ENCODE measurements at places on chromosomes 13 and 19.

DNA sequence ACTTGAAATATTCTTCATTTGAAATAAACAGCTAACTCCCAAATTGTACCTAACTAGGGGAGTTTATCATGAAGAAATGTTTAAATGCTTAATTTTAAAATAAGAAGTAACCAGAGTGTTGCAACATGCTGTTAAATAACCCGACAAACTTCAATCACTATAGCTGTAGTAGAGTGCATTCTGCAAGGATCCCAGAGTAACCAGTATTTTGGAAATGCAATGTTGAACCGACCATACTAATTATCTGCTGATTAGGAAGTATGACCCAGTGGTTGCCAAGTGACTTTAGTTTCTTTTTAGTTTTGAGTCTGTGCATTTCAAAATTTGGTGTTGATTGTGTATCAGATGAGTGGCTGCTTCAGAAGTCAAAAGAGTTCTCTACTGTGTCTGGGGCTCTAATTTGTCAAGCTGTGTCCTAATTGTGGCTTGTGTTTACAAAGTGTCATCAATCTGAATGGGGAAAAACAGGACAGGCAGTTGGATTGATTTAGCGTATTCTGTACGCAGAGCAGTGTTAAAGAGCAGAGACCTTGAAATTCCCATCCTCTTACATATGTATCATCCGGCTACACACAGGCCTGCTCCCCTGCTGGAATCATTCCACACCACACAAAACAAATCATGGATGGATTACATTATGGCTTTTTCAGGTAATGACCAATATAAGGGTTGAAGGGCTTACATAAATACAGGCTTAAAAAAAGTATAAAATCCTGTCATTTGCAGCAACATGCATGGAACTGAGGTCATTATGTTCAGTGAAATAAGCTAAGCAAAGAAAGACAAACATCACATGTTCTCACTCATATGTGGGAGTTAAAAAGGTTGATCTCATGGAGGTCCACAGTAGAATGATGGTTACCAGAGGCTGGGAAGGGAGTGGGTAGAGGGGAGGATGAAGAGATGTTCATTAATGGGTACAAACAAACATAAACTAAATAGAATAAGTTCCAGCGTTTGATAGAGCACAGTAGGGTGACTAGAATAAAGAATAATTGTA, 351.5 kb downstream of the KLF12 start:
- no peak for DNase-seq

DNA sequence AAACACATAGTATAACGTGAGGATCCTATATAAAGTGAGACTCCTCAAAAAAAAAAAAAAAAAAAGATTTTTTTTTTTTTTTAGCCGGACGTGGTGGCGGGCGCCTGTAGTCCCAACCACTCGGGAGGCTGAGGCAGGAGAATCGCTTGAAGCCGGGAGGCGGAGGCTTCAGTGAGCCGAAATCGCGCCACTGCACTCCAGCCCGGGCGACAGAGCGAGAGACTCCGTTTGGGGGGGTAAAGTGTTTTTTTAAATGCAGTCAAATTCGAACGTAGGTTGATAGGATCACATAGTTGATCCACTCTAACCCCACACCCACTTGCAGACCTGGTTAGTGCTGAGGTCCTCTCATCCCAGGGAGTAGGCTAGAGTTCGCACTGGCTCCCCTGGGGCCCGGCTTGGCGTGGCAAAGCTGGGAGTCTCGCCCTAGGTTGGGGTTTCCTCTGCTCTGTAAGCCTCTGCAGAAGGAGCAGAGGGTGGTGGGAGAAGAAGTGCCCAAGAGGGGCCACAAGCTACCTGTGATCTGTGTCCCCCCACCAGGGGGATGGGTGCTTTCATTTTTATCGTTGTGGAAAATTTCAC, 6.5 kb downstream of the RNF225 start:
- no peak for DNase-seq

DNA sequence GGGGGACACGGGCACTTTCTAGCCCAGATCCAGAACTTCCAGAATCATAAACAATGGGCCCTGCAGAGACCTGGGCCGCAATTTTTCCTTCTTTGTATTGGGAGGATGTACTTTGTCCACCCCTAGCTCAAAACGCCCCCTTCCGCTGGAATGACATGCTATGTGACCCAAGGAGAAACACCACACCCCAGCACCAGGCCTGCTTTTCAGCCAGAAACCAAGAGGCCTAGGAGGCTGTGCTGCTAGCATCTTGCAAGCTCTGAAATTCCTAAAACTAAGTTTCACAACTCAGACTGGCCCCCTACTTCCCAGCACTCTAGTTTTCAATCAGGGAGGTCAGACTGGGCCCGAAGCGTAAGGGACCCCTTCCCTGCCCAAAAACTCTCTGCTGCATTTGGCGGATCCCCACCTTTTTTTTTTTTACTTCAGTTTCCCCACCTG, 538 bp downstream of the LSM4 start:
- DNase-seq, result peak; percentile 80

- no peak for DNase-seq
Observed at GRCh38 chr13:77298426-77298825, 28.5 kb downstream of the MYCBP2 start.

DNA sequence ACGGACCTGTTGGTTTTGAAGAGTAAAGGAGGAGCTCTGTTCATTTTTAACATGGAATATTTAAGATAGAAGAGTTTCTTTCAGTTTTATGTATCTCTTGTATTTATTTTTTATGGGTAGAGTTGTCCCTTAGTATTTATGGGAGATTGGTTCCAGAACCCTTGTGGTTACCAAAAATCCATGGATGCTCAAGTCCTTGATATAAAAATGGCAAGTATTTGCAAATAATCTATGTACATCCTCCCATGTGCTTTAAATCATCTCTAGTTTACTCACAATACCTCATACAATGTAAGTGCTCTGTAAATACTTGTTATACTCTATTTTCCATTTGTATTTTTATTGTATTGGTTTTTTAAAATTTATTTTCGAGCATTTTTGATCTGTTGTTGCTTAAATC, 63.1 kb downstream of the TM9SF2 start:
- DNase-seq, result no peak

GRCh38 chr13:103087275-103087674, 21.1 kb upstream of the SLC10A2 start:
- DNase-seq, result no peak

- no peak for DNase-seq
Observed at GRCh38 chr13:97339988-97340749, 93.8 kb upstream of the RAP2A start.

DNA sequence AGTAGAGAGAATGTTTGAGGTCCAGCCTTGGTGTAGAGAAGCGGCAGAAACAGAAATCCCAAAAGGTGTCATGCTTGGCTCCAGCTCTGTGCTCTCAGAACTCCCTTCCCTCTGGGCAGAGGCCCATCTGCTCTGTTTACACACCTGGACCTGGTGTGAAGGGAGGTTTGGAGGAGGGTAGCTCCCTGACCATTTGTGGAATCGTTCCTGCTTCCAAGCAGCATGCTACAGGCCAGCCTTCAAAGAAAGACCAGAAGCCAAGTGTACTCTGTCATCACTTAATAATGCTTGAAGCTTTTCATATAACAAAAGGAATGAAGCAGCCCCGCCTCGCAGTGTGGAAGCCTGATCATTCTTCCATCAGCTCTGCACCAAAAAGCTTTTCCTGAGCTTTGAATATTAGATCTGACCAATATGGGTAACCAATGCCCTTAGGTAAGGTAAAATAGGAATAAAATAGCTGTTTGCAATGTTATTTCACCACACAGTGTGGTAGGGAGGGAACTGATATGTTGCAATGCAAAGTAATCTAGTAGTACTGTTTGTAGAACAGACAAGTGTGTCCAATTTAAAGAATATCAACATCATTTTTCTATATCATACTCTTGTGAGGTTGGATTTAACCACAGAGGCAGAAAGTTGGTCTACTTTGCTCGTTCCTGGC, 63.3 kb downstream of the ZIC5 start:
- DNase-seq, result no peak

DNA sequence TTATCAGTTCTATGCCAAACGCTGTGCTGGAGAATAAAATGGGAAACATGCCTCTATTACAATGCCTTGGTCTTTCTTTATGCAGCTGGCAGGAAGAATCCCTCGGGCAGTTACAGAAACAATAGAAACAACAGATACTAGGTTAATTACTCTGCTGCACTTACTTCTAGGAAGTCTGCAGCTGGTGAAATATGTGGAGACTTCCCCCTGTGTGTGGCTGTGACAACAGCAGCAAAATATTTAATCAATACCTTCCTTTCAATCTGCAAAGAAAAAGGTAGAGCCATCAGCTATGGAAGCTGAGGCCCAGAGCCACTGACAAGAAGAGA, 9.9 kb downstream of the STOML3 start:
- no peak for DNase-seq

DNA sequence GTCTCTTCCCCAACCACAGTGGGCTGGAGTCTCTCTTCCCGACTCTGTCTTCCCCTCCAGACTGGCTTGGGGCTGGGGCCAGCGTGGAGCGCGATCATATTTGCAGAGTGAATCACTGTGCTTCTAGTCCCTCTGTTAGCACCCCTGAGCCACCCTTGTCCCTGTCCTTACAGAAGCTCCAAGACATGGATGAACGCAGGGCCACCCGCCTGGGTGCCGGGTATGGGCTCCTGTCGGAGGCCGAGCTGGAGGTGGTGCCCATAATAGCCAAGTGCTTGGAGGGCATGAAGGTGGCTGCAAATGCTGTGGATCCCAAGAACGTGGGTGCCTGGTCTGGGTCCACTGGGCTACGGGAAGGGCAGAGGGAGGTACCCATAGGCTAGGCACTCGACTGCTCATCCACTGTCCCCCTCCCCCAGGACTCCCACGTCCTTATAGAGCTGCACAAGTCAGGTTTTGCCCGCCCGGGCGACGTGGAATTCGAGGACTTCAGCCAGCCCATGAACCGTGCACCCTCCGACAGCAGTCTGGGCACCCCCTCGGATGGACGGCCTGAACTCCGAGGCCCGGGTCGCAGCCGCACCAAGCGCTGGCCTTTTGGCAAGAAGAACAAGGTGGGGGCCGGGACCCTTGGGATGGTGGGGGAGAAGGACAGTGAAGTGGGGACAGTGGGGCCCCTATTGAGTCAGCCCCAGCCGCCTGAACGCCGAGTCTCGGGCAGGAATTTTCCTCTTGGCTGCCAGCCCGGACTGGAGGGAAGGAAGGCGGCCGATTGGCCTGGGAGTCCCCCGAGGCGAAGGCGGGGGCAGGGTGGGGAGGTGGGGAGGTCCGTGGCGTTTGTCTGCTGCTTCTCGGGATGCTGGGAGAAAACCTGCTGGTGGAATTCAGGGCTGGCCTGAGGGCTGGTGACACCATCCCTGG, 5.2 kb downstream of the TRIP10 start:
- peak; percentile 86 for DNase-seq

- no peak for DNase-seq
Observed at GRCh38 chr19:31572102-31572975, 223.1 kb upstream of the TSHZ3 start.

DNA sequence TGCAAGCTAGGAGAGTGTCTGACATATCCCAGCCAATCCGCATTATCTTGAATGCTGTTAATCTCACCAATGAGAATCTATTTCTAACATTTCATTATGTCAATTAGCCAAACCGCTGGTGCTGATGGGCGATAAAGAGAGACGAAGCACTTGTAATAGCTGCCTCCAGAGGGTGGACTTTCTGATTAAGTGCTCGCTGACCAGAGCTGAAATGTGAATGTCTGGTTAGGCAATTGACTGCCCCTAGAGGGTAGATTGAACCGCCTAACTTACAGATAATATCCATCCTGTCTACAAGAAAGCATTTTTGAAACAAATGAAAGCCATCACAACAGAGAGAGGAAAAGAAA, 552 bp upstream of the GRWD1 start:
- DNase-seq, result peak; percentile 65

- no peak for DNase-seq
Observed at GRCh38 chr13:99896369-99897075, 75.0 kb downstream of the ZIC5 start.

DNA sequence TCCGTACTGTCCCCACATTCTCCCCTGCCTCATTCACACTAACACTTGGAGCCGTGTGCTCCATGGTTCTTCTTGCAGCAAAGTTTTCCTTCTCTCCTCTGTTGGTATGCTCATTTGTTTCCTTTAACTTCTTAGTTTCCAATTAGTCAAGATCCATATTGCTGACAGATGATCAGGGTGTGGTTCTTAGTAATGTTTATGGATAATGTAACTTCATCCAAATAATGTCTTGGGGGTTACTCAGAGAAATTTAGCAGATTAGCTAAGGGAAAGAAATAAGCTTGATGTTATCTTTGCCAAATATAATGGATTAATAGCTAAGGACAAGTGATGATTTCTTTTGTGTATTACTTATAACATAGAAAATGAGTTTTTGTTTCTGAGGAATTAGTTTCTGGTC, 174.4 kb downstream of the NUFIP1 start:
- DNase-seq, result no peak

DNA sequence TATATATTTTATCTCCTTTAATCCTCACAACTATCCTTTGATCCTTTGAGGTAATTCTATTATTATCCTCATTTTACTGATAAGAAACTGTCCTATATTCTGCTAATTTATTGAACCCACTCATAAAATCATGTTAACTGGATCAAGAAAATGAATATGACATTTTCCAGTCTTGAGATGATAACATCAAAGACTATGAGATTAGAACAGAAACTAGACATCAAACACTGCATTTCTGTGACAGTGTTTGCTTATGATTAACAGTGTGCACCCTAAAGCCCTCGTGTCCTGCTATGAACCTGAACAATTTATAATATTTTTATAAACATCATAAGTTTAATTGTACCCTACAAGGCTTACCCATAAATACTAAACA, 96.3 kb downstream of the TBC1D4 start:
- DNase-seq, result no peak

All from SJSA1 (cell line).